ENCODE measurements at places on chromosomes 16 and 17.
A peak's percentile ranks its signal among the peaks of the same experiment; 100 is the strongest.

GRCh38 chr17:72474719-72475477 lies 354.1 kb downstream of the SOX9 start:
- DNase-seq = no peak

GRCh38 chr16:22321340-22322001 lies 24.3 kb downstream of the POLR3E start:
- peak; percentile 64 for DNase-seq

DNA sequence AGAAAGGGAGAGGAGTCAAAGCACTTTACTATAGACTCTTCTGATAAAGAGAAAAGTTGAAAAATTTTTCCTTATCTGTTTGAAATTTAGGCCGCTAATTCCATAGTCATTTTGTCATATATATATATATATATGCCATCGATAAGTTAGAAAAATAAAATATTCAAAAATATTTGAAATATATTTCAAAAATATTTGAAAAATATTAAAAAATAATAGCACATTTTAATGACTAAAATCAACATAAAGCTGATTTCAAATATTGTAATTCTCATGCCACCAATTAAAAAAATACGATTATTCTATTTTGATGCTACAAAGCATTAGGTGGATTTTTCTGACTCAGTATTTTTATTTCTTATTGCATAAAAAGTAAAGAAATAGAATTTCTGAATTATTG lies 87.1 kb downstream of the KIF2B start:
- no peak for DNase-seq

GRCh38 chr16:85419503-85420408 lies 193.4 kb upstream of the GSE1 start:
- DNase-seq = no peak

GRCh38 chr17:61139219-61139618 lies 260.4 kb upstream of the TBX2 start:
- no peak for DNase-seq

GRCh38 chr17:81631482-81631881 lies 5.4 kb downstream of the NPLOC4 start:
- DNase-seq = no peak
